ENCODE measurements at places on chromosomes 6 and 20.
A peak's percentile ranks its signal among the peaks of the same experiment; 100 is the strongest.

DNA sequence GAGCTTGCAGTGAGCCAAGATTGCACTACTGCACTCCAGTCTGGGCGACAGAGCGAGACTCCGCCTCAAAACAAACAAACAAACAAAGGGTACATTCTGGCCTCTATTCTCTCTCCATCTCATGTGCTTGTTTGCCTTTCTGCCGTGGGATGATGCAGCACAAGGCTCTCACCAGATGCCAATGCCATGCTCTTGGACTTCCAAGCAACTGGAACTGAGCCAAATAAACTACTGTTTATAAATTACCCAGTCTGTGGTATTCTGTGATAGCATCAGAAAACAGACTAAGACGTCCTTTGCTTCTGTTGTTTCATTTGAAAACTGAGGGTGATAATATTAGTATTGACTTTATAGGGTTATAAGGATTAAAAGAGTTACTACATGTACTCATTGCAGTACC lies 3.6 kb upstream of the BRD2 start:
- no peak for DNase-seq

- DNase-seq, result peak; percentile 66
These were observed 67.5 kb upstream of the COL21A1 start for GRCh38 chr6:56314683-56315523.

GRCh38 chr6:165991341-165991740 lies 176.3 kb downstream of the TBXT start:
- DNase-seq, result no peak

GRCh38 chr20:49424536-49424935 lies 57.9 kb downstream of the KCNB1 start:
- DNase-seq, result no peak

DNA sequence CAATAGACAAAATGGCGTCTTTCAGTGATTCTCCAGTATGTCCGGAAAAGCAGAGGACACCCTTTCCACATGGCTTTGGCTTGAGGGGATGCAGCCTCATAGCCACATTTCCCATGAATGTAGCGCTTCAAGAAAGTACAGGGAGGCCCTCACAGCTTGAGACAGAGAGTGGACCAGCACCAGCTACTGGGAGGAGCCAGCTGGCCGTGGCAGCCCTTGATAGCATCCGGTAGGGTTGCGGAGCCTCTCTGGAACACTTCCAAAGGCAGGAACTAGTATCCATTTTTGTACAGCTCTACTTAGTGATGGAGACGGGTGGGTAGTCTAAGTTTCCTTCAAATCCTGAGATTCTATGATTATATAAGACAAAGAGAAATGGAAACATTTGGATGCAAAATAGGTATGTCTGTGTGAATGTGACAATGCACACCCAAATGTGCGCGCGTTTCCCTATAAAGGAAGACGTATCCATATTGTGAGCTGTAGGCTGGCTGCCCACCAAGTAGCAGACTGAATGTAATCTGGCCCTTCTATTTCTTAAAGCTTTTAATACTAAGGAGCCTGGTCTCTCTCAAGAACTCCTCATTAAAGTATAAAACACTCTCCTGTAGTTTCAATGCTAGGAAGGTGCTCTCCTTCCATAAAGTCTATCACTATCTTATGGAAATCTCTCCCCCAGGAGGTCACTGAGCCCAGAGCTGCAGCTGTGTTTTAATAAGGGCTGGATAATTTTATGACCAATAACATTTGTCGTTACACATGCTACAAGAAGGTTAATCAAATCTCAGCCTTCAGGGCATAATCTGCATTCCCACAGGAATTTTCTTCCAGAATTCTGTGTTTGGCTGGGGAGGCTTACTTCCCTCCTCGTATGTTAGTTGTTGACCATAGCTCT lies 74.0 kb downstream of the SOBP start:
- DNase-seq, result peak; percentile 9

GRCh38 chr6:160995271-160995670 lies 3.7 kb downstream of the MAP3K4 start:
- DNase-seq, result no peak

DNA sequence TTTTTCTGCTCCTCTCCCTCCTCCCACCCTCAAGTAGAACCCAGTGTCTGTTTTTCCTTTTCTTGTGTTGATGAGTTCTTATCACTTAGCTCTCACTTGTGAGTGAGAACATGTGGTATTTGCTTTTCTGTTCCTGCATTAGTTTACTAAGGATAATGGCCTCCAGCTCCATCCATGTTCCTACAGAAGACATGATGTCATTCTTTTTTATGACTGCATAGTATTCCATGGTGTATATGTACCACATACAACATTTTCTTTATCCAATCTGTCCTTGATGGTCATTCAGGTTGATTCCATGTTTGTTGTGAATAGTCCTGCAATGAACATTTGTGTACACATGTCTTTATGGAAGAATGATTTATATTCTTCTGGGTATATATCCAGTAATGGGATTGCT lies 81.0 kb downstream of the TOX2 start:
- DNase-seq, result no peak

DNA sequence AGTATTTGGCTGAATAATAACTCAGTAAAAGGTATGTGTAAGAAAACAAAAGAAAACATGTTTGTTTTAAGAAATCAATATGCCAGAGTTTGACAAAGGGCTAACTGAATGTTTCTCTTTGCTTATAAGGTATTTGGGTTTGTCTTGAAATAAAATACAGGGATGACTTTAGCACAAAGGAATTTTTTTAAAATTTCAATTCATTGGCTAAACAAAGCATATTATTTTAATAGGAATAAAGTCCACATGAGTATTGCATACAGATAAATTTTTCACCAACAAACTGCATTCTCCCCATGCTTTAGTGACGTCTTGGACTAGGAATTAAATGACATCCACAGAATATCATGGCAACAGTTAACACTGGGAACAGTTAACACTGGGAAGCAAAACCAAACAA lies 480.0 kb upstream of the JAG1 start:
- no peak for DNase-seq

- DNase-seq, result no peak
These were observed 174.5 kb downstream of the SOX4 start for GRCh38 chr6:21767891-21768648.

DNA sequence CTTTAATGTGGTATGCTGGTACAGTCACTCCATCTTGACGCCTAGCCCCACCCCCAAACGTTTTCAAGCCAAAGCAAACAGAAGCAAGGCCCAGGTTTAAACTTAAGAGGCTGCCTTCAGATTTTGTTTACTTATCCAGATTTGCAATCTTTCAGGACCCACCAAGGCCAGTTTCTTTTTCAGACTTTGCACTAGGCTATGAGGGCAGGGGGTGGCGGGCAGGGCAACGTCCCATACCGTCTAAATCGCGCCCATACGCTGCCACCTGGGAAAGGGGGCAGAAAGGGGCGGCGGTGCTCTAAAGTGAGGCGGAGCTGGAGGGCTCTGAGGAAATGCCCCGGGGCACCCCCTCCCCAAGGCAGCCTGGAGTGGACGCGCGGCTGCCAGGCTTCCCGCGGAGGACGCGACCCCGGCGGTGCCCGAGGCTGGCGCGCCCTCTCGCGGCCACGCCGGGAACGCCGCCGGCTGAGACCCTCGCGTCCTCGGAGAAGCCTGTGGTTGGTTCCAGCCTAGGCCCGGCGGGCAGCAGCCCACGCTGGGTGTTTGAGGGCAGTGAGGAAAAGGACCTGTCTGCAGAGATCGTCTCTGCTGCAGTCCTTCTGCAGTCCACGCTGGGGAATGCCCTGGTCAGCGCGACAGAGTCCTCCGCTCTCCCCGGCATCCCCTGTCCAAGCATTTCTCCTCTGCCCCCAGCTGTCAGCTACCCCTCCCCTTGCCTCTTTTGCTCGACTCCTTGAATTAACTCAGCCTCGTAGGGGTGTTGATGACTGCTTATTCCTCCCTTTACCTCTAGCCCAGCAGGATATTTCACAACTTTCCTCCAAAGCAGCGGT lies 129.2 kb upstream of the PRND start:
- DNase-seq, result peak; percentile 53

DNA sequence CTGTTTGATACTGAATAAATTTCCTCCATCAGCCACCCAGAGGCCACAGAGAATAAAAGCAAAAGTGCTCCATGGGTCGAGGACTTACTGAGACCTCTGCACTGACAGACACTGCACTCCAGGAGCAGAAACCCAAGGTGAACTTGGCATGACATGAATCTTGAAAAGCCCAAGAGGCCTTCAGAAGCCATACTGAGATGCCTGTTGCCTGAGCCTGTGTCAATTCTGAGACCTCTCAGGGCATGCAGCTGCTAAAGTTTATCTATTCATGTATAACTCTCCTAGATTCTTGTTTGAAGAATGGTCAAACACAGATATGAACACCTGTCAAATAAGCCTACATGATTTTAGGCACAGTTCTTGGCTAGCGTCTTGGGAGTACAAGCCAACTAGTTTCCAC lies 145.7 kb downstream of the KIF16B start:
- no peak for DNase-seq

All from cardiac muscle cell (in vitro differentiated cells and primary cell).